T-helper 22 cell (primary cell): ENCODE measurements at places on chromosomes 13 and 19.

- no peak for DNase-seq
Measured at GRCh38 chr13:32047793-32048192, 16.2 kb downstream of the FRY start.

GRCh38 chr19:6680141-6680540 is 10.2 kb upstream of the TNFSF14 start:
- no peak for DNase-seq

DNA sequence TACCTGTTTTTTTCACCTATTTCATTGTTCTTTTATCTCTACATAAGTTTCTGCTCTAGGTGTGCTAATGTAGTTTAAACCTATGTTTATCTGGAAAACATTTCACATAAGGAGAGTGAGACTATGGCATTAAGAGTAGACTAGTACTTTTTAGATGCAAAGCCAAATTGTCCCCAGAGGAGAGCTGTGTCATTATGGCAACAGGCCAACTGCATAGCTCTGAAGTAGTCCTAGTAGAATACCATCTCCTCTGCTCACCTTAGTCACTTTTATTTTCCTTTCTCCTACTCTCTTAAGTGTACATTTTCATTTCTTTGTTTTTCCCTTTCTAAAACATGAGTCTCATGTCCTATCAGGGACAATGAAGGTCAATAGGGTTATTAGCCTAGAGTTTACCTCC is 123.1 kb downstream of the ITGBL1 start:
- no peak for DNase-seq

- DNase-seq: no peak
Measured at GRCh38 chr13:29436291-29436690, 159.2 kb downstream of the SLC7A1 start.

GRCh38 chr19:29550896-29551295 is 25.1 kb downstream of the VSTM2B start:
- DNase-seq: no peak

DNA sequence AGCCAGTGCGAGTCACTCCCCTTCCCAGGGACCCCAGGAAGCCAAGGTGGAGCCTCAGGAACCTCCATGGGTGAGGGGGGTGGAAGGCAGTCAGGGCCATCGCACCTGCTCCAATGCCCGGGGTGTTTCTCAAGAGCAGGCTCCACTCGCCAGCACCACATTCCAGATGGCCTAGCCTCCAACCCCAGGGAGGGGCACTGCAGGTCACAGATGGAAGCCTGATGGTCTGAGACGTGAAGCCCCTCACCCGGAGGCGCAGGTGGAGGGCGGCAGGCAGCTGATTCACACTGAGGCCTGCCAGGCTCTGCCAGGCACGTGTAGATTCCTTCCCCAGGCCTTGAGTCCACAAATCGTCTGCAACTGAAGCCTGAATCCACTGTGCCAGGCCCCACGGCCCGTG is 23.0 kb upstream of the ISYNA1 start:
- DNase-seq: no peak

DNA sequence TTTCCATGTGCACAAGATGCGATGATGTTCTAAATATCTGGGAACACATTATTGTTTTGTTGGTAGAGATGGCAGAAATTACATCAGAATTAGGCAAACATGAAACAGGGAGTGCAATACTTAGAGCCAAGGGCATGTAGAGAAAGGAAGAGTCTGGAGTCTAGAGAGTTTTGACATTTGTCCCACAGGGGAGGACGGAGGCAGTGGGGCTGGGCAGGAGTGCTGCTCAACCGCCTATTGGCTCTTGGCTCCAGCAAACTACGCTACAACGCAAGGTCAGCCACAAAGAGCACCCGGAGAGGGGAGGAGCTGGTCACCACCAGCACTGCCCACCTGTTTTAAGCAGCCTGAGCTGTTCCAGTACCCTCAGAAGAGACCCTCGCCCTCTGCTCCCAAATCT is 108.3 kb downstream of the ABCC4 start:
- no peak for DNase-seq

- DNase-seq: no peak
Measured at GRCh38 chr13:50539791-50540530, 303.5 kb downstream of the DLEU7 start.

DNA sequence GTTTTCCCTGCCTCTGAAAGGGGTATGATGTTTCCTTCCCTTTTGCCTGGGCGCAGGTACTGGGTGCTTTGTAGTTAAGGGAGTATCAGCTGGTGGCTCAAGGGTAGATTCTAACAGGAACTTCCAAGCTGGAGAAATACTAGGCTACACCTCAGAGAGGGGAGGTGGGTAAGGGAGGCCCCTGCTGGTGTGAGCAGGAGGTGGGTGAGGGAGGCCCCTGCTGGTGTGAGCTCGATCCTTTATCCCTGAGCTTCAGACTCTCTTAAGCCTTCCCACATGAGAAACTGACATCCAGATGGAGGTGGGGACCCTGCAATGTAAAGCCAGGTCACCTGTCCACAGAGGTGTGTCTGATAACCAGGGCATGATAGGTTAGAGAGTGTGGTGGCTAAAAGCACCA is 32.1 kb downstream of the CYP2B6 start:
- DNase-seq: no peak

DNA sequence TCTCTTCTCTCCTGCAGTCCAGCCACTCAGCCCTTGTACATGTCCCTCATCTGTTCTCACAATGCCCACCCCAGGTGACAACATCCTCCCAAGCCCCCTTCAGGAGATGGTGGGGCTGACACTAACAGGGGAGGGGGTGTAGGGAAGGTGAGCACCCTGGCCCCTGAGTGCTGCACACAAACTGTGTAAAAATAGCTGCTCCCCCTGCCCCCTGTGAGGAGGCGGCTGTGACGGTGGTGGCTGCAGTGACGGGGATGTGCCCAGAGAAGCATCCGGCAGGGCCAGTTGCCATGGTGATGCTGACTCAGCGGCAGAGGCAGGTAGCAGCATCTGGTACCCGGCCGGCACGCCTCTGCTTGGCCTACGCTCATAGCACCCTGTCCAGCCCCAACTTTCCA is 13.0 kb upstream of the JUND start:
- peak; percentile 95 for DNase-seq

GRCh38 chr19:52536448-52536800 is 9.0 kb downstream of the ZNF808 start:
- DNase-seq: peak; percentile 38

DNA sequence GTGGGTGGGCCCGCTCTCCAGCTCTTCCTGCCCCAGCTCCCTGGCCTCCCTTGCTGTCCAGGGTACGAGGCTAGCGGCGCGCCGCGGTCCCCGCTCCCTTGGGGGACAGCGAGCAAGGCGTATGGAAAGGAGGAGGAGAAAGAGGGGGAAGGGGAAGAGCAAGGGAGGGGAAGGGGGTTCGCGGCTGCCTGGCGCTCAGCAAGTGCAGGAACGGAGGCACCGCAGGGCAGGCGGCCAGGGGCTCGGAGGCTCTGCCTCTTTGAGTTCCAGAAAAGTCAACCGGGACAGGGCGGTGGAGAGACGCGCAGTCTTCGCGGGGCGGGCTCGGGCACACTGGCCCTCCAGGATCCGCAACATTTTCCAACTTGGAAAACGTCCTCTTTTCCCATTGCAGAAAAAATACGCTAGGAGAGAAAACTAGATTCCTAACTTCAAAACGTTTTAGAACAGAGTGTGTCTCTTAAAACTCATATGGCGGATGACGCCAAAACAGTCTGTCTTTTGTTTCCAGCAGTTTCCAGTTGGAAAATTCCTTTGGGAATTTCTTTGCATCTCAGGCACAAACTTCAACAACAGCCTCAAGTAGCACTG is 23.1 kb upstream of the TNFRSF19 start:
- no peak for DNase-seq

GRCh38 chr13:67574320-67575233 is 344.4 kb upstream of the PCDH9 start:
- DNase-seq: no peak
